T-cell (primary cell): ENCODE measurements at places on chromosomes 16 and 17.

DNA sequence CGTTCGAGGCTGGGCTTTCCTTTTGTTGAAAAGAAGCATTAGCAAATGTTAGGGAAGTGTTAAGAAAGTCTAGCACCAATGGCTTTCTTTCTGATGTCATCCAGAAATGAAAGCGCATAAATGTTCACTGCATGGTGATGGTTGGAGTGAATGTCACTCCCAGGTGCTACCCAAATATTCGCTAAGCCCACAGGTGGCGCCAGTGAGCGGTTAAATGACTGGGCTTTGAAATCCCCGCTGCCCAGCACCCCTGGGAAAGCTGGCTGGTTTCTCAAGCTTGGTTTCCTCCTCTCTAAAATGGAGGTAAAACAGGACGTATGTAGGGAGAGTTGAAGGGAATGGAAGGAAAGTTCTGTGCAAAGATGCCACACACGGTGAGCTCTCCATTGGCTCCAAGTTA, 104.4 kb downstream of the IRX5 start:
- H3K4me3 ChIP-seq = no peak overlapping the region
- H3K36me3 ChIP-seq = no peaks in the 10 kb centered on the region
- H3K4me1 ChIP-seq = no peaks in the 10 kb centered on the region
- DNase-seq = no peak
- H3K27me3 ChIP-seq = peaks cover 8% of the 10 kb centered on the region
- no peak overlapping the region for H3K27ac ChIP-seq

GRCh38 chr17:34998205-34998604, 17.9 kb downstream of the LIG3 start:
- H3K4me3 ChIP-seq = no peak overlapping the region
- H3K4me1 ChIP-seq = no peaks in the 10 kb centered on the region
- peaks cover 11% of the 10 kb centered on the region for H3K36me3 ChIP-seq
- no peaks in the 10 kb centered on the region for H3K27me3 ChIP-seq

DNA sequence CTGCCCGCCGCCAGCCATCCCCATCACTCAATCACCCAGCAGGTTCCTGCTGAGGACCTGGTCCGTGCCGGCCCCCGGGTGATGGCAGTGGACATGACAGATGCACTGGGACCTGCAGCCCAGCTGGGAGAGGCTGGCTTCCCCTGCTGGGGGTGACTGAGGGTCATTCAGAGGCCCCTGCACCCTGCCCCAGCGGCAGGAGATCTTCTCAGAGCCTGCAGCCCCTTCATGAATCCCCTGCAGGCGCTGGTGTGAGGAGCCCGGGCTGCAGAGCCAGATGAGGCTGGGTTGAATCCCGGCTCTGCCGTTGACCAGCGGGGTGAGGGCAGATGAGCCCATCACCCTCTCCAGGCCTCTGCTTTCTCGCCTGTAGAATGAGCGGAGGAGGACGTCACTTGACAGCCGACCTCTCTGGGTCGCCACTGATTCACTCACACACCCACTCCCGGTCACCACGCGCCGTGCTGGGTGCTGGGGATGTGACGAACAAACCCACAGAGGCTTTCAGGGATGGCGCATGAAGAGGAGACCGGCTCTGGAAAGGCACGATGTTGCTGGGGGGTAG, 95.2 kb upstream of the CIBAR2 start:
- no peak for DNase-seq
- H3K27me3 ChIP-seq = no peaks in the 10 kb centered on the region
- H3K36me3 ChIP-seq = no peaks in the 10 kb centered on the region
- H3K4me1 ChIP-seq = no peaks in the 10 kb centered on the region
- H3K4me3 ChIP-seq = no peak overlapping the region

GRCh38 chr17:11244776-11245175, 3.8 kb downstream of the SHISA6 start:
- H3K4me3 ChIP-seq = no peak overlapping the region
- no peak for DNase-seq
- H3K36me3 ChIP-seq = no peaks in the 10 kb centered on the region
- H3K27ac ChIP-seq = no peak overlapping the region

GRCh38 chr16:23521037-23521743, 10.9 kb upstream of the GGA2 start:
- no peak overlapping the region for H3K4me3 ChIP-seq
- H3K27me3 ChIP-seq = no peaks in the 10 kb centered on the region
- DNase-seq = no peak
- peaks cover 10% of the 10 kb centered on the region for H3K4me1 ChIP-seq

DNA sequence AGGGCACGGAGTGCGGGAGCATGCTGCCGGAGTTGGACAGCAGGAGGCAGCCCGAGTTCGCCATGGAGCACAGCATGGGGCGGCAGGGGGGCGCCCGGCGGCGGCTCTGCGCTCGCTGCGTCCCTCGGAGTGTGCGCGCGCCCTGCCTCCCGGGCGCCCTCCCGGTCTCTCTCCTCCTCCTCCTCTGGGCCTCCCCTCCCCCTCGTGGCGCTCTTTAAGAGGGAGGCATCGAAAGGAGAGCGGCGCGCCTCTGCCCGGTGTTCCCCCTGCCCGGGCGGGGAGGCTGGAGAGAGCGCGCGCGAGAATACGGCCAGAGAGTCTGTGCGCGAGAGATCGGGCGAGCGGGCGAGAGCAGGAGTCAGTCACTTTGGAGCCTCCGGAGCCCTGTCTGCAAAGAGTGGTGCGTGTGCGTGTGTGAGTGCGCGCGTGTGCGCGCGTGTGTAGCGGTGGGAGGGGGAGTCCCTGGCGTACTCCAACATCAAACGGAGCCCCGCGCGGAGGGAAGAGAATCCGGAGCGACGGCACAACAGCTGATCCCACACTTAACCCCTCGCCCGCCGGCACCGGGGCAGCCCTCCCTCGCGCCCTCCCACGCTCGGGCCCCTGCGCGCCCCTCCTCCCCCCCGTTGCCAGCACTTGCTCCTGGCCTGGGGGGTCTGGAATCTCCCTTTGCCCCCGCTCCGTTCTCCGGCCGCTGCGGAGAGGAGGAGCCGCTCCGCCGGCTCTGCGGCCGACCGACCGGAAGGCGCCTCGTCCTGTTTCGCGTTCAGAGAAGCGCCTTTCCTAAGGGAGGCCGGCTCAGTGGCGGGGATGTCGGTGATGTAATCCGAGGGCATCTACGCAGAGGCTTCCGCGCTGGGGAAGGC, 108.9 kb downstream of the ENGASE start:
- H3K27ac ChIP-seq = no peak overlapping the region
- H3K4me3 ChIP-seq = no peak overlapping the region
- DNase-seq = no peak
- peaks cover 2% of the 10 kb centered on the region for H3K27me3 ChIP-seq
- H3K4me1 ChIP-seq = peaks cover 2% of the 10 kb centered on the region
- H3K36me3 ChIP-seq = no peaks in the 10 kb centered on the region

- DNase-seq = no peak
- no peak within 1 kb of the TSS for H3K4me3 ChIP-seq
These were observed at the start of gene CDH11 for GRCh38 chr16:65121870-65122723. CDH11 (minus strand) TSS chr16:65122063; CDS start chr16:65004869, 117,194 bp downstream.

GRCh38 chr17:32458371-32458770, 14.1 kb downstream of the PSMD11 start:
- peaks cover 20% of the 10 kb centered on the region for H3K36me3 ChIP-seq
- DNase-seq = no peak
- no peaks in the 10 kb centered on the region for H3K27me3 ChIP-seq
- no peak overlapping the region for H3K27ac ChIP-seq
- H3K4me3 ChIP-seq = no peak overlapping the region
- H3K4me1 ChIP-seq = no peaks in the 10 kb centered on the region

DNA sequence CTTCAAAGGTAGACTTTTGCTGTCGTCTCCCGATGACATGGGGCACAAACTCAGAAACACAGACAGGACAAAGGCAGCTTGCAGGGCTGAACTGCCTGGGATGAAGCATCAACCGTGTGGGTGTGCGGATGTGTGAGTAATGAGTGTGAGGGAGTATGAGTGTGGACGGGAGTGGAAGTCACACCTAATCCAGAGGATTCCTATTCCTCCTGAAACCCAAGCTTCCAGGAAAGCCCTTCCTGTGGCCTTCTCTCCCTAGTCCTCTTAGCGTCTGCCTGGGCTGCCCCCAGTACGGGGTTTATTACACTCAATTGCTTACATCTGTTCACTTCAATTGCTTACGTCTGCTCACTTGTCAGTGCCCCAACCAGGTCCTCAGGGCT, 2.3 kb upstream of the IL4R start:
- no peaks in the 10 kb centered on the region for H3K36me3 ChIP-seq
- DNase-seq = no peak
- peaks cover 35% of the 10 kb centered on the region for H3K4me1 ChIP-seq

DNA sequence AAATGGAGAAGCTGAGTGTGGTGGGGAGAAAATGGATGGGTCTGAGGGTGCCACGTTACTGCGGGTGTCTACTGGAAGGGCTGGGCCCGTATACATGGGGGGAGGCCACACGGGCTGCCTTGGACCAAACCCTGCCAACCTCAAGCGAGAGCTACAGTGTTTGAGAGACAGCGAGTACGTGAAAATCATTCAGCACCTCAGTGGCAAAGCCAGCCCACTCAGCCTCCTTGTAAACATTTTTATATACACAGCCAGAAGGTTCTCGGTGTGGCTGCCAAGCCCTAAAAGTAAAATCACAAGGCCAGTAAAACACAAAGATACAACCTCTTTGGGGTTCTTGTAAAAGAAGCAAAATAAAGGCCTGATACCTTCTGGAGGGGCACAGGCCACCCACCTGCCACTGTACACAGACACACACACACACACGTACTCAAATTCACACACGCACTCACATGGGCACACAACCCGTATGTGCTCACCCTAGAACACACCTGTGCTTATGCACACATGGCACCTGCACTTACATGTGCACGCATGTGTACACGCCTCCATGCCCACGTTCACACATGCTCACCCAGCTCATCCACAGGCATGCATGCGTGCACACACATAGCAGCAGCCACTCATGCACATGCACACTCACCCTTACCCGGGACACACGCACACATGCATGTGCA, 102.8 kb downstream of the GSG1L start:
- H3K4me1 ChIP-seq = no peaks in the 10 kb centered on the region
- no peak overlapping the region for H3K4me3 ChIP-seq
- no peaks in the 10 kb centered on the region for H3K36me3 ChIP-seq
- no peak overlapping the region for H3K27ac ChIP-seq
- DNase-seq = no peak

DNA sequence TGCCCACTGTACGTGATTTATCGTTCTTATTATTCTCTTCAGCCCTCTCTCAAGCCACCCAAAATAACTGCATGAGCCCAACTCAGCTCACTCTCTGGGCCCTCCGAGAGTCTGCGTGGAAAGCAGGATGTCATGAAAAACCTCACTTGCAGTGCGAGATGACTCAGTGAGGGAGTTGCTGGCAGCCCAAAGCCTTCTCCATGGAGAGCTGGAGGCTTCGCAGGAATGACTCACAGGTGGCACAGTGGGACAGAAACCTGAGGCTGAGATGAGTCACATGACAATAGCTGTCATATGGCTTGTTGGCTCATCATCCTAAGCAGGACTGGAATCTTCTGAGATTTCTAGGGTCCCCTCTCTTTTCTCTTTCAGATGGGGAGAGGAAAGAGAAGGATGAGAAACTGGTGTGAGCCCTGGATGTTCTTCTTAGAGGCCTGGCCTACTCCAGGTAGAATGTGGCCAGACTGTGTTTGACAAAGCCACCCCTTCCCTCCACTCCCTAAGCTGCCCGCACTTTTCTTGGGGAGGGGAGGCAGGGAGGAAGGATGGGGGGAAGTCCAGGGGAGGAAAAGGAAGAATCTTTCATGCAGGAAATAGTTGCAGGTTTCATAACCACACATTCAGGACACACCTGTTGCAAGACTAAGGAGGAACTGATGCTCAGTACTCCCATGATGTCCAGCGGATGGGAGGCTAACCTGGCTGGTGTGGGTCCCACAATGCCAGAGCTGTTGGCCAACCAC, 160.6 kb upstream of the RPL38 start:
- H3K4me3 ChIP-seq = no peak overlapping the region
- H3K27me3 ChIP-seq = no peaks in the 10 kb centered on the region
- no peak for DNase-seq
- H3K4me1 ChIP-seq = no peaks in the 10 kb centered on the region
- no peak overlapping the region for H3K27ac ChIP-seq

DNA sequence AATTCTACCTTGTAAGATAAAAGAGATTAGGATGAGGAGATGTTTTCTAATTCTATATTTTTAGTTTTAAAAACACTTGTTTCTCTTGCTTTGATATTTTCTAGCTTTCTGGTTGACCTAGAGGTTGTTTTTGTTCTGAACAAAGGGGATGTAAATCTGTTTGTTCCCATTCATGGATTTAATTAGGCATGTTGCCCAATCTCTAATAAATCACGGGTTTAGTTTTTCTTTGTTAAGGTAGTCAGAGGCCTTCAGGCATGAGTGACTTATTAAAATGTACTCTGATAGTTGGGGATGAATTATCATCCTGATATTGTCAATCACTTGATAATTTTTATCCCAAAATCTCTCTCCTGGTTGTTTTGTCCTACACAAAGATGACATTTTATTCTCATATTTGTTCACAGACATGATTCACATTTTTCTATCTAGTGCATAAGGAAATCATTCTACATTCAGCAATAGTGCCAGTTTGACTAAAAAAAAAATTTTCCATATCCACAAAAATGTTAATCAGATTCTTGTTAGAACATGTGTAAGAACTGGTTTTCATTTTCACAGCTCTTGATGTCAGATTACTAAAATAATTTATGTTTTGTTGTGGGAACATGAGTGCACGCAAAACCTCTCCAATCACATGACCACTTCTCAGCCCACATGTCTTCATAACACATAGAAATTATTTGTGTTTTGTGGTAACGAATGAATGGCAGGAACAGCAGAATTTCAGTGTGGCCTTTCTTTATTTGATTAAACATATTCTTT, 95.7 kb upstream of the AKTIP start:
- H3K4me1 ChIP-seq = no peaks in the 10 kb centered on the region
- no peaks in the 10 kb centered on the region for H3K36me3 ChIP-seq
- H3K27ac ChIP-seq = no peak overlapping the region
- no peak overlapping the region for H3K4me3 ChIP-seq
- H3K27me3 ChIP-seq = no peaks in the 10 kb centered on the region
- no peak for DNase-seq

DNA sequence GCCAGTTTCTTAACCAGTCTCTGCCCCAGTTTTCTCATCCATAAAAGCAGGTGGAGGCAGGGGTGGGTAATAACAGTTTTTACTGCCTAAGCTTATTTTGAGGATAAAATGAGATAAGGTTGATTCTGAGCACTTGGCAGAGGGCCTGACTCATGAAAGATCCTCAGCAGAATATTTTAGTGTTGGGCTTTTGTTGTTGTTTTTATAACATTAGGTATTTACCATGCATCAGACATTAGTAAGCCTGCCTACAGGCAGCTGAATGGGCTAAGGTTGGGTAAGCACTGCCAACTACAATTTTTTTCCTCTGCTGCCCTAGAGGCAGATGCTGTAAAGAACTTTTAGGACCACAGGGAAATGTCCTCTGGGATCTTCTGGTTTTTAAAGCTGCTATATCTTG, 43.1 kb downstream of the SCNN1G start:
- H3K36me3 ChIP-seq = no peaks in the 10 kb centered on the region
- peaks cover 4% of the 10 kb centered on the region for H3K27me3 ChIP-seq
- no peak overlapping the region for H3K4me3 ChIP-seq
- no peak overlapping the region for H3K27ac ChIP-seq

- H3K4me1 ChIP-seq = no peaks in the 10 kb centered on the region
- no peak for DNase-seq
- no peaks in the 10 kb centered on the region for H3K36me3 ChIP-seq
- peaks cover 36% of the 10 kb centered on the region for H3K27me3 ChIP-seq
These were observed 126.1 kb downstream of the SEC14L1 start for GRCh38 chr17:77266891-77267341.
